ENCODE measurements at places on chromosomes 12 and 14.

DNA sequence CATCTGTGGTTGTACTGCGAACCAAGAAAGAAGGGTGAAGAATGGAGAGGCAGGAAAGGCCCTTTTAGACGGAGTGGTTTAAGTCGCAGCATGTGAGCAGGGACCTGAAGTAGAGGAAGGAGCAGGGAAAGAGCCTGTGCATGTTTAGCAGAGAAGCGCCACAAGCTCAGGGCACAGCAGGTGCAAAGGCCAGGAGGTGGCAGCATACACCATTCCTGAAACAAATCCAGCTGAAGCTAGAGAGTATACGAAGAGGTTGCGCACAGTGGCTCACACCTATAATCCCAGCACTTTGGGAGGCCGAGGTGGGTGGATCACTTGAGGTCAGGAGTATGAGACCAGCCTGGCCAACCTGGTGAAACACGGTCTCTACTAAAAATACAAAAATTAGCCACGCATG, 49.9 kb downstream of the HELB start:
- DNase-seq = no peak

GRCh38 chr12:100953217-100953616, 158.6 kb downstream of the ANO4 start:
- DNase-seq = no peak

GRCh38 chr12:90905691-90906370, 49.1 kb downstream of the CCER1 start:
- DNase-seq = no peak

DNA sequence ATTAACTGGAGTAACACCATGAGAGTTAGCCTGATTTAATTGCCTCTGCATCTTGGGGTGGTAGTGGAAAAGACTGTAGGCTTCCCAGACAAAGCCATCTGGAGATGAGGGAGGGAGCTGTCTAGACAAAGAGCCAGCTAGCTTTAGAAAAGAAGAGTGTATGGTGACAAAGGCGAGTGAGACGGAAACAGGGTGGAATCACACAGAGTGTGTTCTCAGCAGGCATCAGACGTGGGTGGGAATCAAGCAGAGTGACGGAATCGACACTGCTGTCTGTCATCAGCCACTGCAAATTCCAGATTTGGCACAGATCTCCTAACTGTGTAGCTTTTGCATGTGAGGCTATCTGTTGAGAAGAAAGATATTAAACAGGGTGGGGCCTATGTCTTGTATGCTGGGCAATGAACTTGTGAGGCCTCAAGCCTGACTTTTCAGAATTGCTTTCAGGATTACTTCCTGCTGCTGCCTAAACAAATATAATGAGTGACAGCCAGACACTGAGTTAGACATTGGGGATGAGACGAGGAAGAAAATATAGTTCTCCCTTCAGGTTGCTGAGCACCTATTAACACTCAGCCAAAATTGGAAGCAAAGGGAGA, 236.5 kb upstream of the GRIP1 start:
- DNase-seq = no peak

DNA sequence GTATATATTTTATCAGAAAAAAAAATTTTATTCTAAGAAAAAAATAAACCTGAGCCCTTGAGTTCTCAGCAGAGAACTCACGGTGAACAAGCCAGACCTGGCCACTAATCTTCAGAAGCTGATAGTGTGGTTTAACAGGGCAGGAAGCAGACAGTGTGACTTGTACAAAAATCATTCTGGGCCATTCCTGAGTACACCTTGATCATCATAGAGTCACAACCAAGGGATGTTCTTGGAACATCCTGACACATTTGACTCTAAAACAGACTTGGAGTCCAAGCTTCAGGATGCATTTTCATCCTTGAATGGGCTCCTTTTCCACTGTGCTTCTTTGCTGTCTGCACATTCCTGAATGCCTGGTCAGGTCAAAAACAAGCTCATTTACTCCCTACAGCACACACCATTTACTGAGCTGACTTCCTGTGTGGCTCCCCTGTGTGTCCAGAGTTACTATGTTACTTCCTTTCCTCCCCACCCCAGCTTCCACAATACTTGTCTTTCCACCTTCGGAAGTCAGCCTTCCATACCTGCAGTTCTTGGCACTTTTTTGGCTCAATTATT, 112.0 kb downstream of the ANO6 start:
- no peak for DNase-seq

Measured in AG04449 (cell line).